Activated naive CD4-positive, alpha-beta T cell treated with anti-CD3 and anti-CD28 coated beads, Interleukin-2, amount 50 U/mL, for 72 hours (primary cell): ENCODE measurements at places on chromosomes 6 and 20.
A peak's percentile ranks its signal among the peaks of the same experiment; 100 is the strongest.

DNA sequence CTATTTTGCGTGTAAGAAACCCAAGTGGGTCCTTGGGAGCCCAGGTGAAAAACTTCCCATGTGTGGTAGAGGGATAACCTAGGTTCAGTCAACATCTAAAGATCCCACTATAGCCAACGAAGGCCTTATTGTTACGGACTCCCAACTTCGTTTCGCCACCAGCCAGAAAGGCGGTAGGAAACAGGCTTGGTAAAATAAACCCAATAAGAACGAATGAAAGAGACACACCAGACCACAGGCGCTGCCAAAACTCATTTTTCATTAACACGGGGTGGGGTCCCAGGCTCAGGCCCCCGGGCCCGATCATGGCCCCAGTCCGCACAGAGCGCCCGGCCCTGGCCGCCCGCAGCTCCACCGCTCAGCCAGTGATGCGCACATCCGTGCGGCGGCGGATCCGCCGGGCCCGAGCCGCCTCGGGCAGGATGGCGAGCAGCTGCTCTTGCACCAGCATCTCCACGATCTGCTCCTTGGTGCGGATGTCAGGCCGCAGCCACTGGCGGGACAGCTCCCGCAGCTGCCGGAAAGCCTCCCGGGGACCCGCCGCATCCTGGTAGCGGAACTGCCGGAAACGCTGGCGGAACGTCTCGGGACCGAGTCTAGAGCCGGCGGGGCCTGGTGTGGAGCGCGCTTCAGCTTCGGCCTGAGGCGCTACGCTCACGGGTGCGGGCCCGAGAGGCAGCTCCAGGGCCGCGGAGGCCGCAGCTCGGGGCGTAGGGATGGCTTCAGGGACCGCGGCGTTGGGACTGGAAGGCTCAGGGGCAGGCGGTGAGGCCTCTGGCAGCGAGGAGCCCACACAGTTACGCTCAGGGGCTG lies 709 bp downstream of the SCAND1 start:
- peak; percentile 82 for DNase-seq

GRCh38 chr20:16758454-16759180 lies 10.5 kb downstream of the OTOR start:
- DNase-seq: no peak

- no peak for DNase-seq
Measured at GRCh38 chr20:62303340-62304226, 786 bp downstream of the ADRM1 start.

DNA sequence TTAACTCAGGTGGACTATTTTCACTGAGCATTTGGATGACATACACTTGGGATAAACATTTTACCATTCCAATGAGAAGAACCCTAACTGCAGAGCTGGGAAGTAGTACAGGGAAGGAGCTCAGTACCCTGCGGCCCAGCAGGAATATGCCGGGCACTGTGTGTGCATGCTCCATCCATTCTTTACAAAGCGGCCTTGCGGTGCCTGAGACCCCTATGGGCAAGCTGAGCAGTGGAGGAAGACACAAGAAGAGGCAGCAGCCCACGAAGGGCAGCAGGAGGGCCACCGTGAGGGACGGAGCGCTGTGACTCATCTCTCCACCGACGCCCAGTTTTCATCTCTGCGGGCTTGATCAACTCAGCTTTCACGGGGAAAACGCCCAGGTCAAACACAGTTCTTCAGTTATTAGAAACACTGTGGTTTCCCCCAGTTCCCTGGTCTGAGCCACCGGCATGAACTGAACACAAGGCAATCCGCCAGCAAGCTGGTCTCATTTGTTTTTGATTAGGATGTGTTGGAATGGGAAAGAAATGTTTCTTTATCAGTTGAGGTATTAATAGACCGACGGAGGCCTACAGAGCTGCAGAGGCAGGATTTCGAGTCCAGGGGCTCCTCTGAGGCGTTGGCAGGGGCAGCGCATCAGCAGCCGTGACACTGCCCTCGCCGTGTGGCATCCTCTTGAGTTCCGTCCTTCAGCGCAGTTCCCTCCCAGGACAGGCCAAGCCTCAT lies 44.9 kb downstream of the IRF4 start:
- DNase-seq: peak; percentile 44

- no peak for DNase-seq
Measured at GRCh38 chr6:111995404-111995803, 58.5 kb upstream of the CCN6 start.

DNA sequence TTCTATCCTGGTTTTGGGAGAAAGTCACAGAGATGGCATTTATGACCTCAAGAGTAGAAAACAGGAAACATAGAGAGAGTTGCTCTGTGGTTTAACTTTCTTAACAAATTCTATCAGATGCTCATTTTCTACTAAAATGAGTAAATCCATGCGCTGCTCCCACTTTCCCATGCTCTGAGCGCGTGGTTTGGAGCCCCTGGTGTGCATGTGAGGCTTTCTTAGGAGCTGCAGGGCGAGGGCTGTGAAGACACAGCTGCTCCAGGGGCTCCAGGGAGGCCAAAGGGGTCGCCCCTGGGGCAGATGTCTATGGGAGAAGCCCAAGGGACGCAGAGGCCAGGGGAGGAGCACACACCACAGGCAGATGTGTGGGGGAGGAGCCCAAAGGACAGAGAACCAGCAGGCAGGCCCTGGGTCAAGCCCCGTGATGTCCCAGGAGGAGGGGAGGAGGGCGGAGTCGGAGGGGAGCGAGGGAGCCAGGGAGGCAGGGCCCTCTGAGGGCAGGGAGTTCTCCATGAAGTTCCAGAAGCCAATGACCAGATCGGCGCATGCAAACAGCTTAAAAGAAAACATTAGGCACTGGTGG lies 122.9 kb downstream of the IRF4 start:
- no peak for DNase-seq

DNA sequence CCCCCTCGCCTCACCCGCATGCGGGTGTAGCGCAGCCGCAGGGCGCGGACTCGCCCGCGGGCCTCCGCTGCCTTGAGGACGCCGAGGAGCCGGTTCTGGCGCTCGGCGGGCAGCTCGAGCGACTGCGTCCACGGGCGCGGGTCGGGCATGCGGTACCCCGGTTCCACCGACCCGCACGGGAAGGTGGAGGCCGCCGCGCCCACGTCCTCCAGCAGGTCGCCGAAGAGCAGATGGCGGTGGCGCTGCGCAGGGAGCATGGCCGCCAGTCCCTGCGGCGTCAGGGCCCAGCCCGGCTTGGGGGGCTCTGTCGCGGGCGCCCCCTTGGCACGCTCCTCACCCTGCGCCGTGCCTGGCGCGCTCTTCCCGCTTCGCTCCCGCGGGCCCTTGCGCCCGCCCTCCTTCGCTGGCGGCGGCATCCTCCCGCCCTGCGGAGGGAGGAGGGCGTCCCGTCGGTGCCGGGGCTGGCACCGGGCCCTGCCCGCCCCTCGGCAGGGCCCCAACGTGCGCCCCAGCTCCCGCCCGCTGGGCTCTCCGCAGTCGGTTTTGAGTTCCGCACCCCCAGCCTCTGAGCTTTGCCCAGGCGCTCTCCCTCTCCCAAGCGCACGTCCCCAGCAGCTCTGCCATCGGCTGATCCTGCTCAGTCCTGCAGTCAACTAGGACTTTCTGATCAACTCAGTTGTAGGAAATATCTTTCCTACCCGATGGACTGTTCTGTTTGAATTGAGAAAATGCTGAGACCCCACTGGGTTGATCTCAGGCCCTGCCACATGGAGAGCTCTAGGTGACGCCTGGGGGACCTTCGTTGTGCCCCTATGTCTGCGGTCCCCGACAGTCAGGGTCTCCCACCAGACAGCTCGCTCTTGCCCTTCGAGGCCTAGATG lies at the start of gene LKAAEAR1:
TSS of gene LKAAEAR1 (minus strand) at position 595 of the 881 bp plus-strand sequence. CDS start at position 416, 179 bp downstream.
- DNase-seq: no peak

DNA sequence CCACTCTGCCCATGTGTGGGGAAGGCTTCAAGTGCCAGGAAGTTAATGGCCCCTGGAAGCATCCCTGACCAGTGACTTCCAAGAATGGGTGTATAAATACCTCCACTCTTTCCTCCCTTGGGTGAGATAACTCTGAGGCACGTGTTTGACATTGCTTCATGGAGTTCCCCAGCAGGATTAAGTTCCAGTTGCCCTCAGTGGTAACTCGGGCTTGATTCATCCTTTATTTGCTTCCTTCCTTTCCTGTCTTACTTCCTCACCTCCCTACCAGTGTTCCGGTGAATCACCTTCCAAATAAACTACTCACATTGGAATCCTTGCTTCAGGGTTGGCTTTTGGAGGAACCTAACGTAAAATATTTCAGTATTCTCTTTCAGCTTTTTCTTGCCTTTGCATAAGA lies 84.6 kb upstream of the JAG1 start:
- no peak for DNase-seq

GRCh38 chr6:71523548-71523947 lies 234.9 kb downstream of the OGFRL1 start:
- DNase-seq: no peak

- DNase-seq: no peak
Measured at GRCh38 chr6:133040094-133040802, 200.9 kb upstream of the EYA4 start.

- no peak for DNase-seq
Measured at GRCh38 chr6:26309731-26310142, 55.3 kb upstream of the BTN3A2 start.

- DNase-seq: no peak
Measured at GRCh38 chr6:168219804-168220203, 99.8 kb downstream of the DACT2 start.

GRCh38 chr6:85464722-85465150 lies 14.9 kb downstream of the NT5E start:
- peak; percentile 24 for DNase-seq

GRCh38 chr6:63643862-63644261 lies 8.3 kb downstream of the PHF3 start:
- DNase-seq: no peak

GRCh38 chr6:170270984-170271593 lies 19.8 kb downstream of the DLL1 start:
- no peak for DNase-seq
